ENCODE measurements at places on chromosomes 13 and 19. TPM values are rescaled to one million over a fixed set of nuclear protein-coding genes. Genes with fewer than 3 reads are reported as not detected.

DNA sequence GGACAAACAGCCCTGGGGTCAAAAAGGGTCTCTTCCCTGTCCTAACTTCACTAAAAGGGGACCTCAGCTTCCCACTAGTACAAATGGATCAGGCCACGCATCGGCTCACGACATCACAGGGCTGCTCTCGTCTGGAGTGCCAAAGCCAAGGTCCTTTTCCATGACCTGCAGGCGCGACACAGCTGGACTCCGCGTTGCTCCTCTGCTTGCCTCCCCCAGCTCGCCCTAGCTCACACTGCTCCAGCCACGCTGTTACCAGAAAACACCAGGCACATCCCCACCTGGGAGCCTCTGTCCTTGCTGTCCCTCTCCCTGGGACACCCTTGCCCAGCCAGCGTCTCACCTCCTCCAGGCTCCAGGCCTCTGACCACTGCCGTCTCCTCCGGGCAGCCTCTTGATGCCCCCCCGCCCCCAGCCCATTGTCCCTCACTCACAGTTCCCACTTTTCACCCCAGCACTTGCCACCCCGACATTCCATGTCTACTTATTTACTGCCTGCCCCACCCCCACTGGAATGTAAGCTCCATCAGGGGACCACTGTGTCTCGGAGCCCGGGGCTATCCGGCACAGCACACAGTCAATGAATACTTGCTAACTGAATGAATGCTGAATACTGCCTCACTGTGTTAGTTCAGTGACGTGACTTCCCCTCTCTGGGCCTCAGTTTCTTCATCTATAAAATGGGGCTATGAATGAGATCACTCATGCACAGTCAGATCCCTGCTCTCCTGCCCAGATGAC is 20.7 kb downstream of the AKT2 start:
- DNase-seq: no peak

DNA sequence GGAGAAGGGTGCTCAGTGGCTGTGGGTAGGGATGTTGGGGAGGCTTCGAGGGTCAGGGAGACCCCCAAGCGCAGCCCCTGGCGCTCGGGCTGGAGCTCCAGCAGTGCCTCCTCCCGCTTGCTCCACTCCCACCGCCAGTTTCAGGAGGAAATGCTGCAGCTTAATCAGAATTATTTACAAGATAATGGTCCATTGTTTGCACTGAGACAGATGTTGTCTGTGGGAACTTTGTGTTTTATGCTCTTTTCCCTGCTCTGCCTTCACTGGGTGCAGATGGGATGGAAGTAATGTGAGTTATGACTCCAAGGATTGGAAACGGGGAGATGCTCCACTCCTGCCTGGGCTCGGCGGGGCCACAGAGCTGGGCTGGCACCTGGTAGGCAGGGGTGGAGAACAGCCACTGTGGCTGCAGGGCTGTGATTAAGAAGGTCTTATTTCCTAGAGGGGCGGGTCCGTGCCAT is 192.4 kb downstream of the ZNF536 start:
- DNase-seq: no peak

DNA sequence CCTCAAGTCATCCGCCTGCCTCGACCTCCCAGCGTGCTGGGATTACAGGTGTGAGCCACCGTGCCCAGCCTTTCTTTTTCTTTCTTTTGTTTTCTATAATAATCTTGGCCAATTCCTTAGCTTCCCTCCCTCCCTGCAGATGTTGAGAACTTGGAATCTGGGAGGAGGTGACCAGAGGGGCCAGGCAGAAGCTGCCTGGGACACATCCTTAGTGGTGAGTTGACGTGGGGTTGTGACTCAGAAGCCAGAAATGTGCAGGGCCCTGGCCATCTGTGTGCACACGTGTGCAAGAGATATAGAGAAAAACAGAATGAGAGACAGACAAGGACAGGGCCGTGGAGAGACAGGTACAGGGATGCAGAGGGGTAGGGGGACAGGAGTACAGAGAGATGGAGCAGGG is 154.3 kb downstream of the SIPA1L3 start:
- peak; percentile 42 for DNase-seq

DNA sequence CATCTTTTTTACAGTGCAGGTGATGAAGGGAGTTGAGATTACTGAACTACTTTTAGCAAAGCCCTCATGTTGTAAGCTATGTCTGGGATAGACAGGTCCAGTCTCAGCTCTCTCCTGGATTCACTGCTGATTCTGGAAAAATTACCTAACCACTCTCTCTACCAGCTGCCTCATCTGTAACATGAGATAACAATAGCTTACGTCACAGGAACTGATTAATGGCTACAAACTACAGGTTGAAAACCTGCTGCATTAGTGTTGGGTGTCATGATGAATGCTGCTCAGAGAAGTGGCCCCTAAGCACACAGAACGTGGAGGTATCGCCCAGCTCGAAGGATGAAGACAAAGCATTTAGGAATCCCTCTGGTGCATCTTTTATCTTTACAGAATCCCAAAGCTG is 277.8 kb downstream of the ABCC4 start:
- peak; percentile 40 for DNase-seq

Gene POSTN
- 306 TPM for total RNA-seq

DNA sequence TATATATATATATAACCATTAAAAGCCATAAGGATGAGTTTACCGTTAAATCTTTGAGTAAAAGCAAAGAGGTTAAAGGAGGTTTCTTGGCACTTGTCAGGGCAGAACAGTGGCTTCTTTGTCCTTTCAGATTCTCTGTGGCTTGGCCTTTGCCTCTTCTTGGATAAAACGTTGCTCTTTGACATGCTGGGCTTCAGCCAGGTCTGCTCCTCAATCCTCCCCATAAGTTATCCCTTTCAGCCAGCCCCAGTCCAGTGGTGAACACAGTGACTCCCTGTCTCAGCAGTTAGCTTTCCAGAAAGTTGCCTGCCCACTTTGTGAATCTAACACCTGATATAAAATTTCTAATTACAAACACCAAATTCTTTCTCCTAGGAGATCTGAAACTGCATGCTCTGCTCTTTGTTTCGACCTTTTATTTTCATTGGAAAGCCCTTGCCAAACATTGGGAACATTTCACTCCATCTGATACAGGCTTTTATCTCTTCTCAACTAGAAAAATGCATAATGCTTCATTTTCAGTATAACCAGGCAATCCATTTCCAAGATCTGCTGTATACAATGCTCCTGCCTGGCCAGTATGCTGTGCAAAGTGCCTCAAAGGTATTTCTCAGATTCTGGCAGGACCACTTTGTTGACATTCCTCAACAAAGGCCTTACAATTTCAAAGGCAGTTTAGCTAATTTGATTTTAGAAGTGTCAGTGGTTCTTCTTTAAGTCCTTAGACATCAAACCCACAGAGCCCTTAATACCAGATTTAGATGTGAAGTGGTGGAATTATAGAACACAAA is 16.2 kb upstream of the MED4 start:
- DNase-seq: peak; percentile 27

DNA sequence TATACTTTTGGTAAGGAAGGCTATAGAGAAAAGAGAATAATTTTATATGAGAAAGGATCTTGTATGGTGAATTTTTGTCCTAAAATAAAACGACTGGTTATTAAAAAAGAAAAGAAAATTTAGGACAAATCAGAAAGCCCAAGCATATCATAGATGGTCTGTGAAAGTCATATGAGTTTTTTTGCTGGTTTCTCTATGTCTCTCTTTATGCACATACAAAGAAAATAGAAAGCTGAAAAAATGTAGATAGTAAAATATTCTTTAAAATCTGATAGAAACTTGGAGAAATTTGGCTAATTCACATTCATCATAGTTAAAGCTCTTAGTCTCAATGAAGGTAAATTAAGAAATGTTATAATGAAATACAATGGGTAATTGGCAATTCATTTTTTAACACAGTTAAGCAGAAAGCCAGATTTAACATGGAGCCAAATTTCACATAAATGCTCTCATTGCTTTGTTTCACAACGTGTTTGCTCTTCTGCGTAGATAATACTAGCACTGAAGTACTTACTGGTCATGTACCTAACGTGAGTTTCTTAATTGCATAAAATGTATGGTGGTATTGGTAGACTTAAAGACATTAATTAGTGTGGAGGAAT is 621.5 kb upstream of the ATXN8OS start:
- DNase-seq: no peak

Gene PSG11
- total RNA-seq: not detected

DNA sequence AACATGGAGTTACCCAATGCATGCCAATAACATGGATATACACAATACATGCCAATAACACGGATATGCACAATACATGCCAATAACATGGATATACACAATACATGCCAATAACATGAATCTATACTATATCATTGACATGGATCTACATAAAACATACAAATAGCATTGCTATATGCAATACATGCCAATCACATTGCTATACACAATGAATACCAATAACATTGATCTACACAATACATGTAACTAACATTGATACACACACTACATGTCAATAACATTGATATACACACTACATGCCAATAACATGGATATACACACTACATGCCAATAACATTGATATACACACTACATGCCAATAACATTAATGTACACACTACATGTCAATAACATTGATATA is 932 bp upstream of the PIP5K1C start:
- no peak for DNase-seq

- DNase-seq: no peak
Observed at GRCh38 chr13:109720758-109721184, 65.6 kb downstream of the IRS2 start.

All from mammary epithelial cell (primary cell).